Left lung (tissue), 14 donors: ENCODE measurements at places on chromosomes 2 and 18. TPM values are rescaled to one million over a fixed set of nuclear protein-coding genes. Genes with fewer than 3 reads are reported as not detected.
A peak's percentile ranks its signal among the peaks of the same experiment; 100 is the strongest.

Gene DTNA
- 9.5 TPM for polyA plus RNA-seq

Gene SAG
- 0.17 TPM for polyA plus RNA-seq

Gene POTEE
- polyA plus RNA-seq = 0.04 TPM

Gene UNC80
- 1.2 TPM for polyA plus RNA-seq

Gene GAL3ST2
- polyA plus RNA-seq = 0.26 TPM

Gene SPAG16
- polyA plus RNA-seq = 37.6 TPM

Gene GREB1
- 11.5 TPM for polyA plus RNA-seq

DNA sequence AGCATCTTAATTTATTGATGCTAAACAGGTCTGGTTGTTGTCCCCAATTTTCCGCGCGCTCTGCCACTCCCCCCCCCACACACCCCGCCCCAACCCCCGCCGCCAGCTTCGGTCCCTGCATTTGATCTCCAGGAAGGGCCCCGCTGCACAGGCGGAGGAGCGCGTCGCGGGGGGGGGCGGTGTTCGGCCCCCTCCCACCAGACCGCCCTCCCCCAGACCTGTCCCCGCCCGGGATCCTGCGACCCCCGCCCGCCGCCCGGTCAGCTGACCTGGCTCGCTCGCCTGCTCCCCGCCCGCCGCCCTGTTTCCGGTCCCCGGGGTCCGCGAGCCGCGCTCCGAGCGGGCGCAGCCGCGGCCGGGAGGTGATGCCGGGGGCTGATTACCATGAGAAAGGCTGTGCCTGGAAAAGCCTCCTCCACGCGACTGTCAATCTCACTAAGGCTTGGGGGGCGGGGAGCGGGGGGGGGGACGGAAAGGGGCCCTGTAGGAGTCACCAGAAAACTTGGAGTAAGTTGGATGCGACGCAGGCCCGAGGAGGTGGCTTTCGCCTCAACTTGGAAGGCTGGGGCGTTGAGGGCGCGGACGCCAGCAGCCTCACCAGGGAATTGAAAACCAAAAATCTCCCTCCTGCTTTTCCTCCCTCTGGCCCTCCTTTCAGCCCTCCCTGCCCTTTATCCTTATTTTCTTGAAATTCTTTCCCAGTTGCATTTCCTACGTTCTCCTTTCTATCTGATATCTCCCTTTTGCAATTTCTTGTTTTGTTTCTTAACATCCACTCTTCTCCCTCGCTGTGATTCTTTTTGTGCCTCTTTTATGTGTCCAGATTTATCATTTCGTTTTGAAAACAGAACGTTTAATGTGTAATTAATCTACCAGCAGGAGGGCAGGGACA lies 4.4 kb upstream of the ZEB2 start:
- peak; percentile 75 for DNase-seq

GRCh38 chr2:106034325-106034724 lies 159.8 kb downstream of the UXS1 start:
- DNase-seq = no peak

- DNase-seq = no peak
Measured at GRCh38 chr2:48754874-48755273, 650 bp downstream of the LHCGR start.

DNA sequence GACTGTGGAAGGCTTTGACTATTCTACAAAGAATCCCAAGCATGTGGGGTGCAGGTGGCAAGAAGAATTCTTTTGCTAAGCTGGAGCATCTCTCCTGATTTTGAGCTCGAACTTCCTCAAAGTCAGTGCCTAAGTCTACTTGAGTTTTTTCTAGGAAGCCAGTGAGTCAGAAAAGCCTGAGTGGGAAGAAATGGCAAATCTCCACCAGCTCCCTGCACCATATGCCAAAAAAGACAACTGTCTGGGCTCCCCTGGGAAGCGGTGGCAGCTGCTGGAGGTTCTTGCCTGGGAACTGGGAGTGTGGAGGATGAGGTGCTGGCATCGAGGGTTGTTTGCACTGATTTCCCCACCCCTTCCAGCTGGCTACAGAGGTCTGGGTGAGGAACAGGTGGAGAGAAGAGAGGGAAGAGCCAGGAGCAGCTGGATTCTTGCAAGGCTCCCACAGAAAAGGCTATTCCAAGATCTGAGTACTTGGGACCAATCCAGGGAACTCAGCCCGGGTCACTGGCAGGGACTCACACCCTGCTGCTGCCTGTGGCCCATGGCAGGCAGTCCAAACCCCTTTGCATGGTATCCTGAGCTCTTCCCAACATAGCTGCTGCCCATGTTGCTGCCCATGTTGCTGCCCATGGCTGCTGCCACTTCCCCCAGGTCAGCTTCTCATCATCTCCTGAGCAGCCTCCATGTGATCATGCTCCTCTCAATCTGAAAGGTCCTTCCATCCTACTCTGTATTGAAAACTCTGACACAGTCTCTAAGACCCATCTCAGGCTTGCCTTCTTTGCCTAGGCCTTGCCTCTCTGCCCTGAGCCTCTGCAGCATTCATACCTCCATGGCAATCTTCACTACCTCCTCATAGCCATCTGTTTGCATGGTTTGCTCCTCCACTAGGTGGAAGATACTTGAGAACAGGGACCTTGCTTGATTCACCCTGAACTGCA lies 128.3 kb upstream of the SPATS2L start:
- no peak for DNase-seq

DNA sequence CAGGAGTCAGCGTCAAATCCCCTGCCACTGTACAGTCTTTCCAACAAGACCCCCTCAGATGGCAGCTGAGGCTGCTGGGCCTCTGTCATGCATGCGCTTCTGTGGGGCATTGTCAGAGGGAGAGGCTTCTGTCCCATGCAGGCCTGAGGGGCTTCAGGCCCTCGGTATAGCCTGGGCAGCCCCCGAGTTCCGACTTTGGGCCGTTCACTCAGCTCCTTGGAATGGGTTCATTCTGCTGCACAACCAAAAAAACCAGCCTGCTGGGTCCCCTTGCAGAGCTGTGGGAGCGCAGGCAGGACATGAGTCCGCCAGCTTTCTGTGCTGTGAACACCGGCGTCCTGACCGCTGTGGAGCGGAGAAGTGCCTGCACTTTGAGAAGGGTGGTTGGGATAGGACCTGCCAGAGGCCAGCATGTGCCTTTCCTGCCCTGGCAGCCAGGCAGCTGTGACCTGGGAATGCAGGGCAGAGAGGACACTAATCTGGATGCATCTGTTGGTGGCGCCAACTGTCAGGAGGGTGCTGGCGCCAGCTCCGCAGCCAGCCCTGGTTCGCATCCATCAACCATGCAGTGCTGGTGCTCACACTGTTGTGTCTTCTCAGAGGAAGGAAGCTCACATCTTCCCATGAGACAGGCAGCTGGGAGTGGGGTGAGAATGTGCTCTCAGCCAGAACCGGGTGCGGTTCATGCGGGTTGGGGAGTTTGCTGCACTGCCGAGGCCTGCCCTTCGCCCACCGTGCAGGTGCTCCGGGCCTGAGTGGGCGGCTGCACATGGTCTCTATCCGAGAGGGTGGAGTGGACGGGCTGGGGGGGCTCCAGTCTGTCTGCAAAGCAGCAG lies 14.3 kb downstream of the ARHGEF4 start:
- no peak for DNase-seq

- DNase-seq = no peak
Measured at GRCh38 chr2:198476007-198476406, 671.6 kb downstream of the PLCL1 start.

GRCh38 chr2:228245601-228246000 lies 64.1 kb upstream of the SPHKAP start:
- no peak for DNase-seq

GRCh38 chr2:157661776-157662175 lies 33.1 kb upstream of the ACVR1C start:
- no peak for DNase-seq

- no peak for DNase-seq
Measured at GRCh38 chr2:31075431-31075830, 62.8 kb downstream of the GALNT14 start.

DNA sequence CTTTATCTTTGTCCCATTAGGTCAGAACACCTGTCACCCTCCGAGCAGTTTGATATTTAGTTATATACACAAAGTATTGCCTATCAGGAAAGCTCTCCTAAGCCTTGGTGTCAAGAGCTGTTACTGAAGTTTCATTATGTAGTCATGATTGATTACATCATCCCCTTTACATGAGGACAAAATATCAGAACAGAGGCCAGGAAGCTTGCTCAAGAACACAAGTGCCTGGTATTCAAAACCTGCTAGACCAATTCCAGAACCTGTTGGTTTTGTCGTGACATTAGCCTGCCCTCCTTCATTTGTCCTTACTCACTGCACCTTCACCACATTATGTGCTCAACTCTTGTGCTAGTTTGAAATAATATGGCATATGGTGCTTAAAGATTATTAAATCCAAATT lies 377.1 kb downstream of the CDH19 start:
- DNase-seq = no peak

GRCh38 chr2:36708041-36708741 lies 11.7 kb downstream of the VIT start:
- no peak for DNase-seq

DNA sequence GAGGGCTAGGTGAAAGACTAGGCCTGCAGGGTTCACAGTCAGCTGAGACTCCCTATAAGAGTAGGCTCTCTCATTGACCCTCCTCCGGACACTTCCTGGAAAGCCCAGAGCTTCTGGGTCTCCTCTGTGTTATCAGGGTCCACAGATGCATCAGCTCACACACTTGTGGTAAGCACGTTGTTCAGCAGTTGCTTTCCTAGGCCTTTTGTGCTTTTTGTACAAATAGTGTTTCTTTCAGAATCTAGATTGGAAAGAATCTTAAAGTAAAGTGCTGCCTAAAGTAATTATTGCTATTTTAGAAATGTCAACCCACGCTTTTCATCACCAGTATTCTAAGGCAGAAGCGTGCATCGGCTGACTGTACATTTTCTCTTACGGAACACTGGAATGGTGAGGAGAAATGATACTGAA lies 15.5 kb downstream of the SLC9A2 start:
- no peak for DNase-seq

DNA sequence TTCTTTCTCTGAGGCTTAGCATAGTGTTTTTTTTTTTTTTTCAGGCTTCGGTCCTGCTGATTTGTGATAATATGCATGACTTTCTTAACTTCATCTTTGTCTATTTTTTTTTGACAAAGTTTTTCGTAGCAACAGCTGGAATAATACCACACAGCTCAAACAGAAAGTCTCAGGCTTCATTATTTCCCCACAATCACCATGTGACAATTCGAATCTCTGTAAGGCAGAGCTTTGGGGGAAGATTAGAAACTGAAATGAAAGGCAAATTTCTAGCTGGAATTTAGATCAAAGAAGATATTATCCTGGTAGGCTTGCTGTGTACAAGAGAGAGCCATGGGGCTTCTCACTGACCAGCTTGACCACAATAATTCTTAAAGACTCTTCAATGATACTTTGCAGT lies 12.2 kb upstream of the CD28 start:
- peak; percentile 21 for DNase-seq

DNA sequence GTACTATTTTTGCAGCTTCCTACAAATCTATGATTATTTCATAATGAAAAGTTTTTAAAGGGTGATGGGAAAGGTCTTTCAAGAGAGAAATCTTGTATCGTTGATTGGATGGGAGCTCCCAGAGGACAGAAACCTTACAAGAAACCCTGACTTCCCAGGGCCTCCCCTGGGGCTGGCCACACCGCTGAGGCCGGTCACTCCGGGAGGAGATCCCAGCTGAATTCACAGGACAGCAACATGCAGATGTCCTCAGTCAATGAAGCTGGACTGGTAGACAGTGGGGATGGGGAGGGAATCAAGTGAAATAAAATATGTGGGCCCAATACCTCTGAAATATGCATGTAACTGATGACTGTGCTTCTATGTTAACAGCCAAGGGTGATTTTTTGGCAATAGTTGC lies 135.6 kb downstream of the TFCP2L1 start:
- DNase-seq = no peak

GRCh38 chr2:122866095-122866494 lies 1110.6 kb downstream of the TSN start:
- no peak for DNase-seq

- no peak for DNase-seq
Measured at GRCh38 chr18:76306685-76307292, 188.3 kb downstream of the ZNF516 start.

GRCh38 chr2:51290725-51291124 lies 258.8 kb upstream of the NRXN1 start:
- no peak for DNase-seq

GRCh38 chr18:73645160-73645715 lies 502.4 kb downstream of the FBXO15 start:
- DNase-seq = no peak

DNA sequence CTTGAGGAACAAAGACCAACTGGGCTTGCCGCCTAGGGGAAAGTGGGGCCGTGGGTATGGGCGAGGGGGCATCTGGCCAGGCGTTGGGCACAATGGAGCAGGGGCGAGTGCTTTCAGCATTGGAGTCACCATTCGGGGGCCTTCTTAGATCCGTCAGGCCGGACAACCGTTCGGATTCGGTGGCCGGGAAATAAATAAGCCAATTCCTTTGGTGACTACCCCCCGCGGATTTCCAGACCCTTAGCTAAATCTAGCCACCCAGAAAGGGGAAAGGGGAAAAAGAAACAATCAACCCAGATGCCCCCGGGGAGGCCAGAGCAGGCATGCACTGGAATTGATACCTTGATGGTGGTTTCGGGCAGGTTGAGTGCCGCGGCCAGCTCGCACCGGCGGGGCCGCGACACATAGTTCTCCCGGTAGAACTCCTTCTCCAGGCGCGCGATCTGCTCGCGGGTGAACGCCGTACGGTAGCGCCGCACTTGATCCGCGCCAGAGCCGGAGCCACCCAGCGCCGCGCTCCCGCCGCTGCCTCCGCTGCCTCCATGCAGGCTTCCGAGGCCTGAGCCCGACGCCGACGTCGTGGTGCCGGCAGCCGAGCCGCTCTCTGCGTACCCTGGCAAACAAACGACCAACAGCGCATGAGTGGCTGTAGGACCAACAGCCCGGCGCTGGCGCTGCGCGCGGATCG lies 1.8 kb downstream of the EVX2 start:
- DNase-seq = no peak

DNA sequence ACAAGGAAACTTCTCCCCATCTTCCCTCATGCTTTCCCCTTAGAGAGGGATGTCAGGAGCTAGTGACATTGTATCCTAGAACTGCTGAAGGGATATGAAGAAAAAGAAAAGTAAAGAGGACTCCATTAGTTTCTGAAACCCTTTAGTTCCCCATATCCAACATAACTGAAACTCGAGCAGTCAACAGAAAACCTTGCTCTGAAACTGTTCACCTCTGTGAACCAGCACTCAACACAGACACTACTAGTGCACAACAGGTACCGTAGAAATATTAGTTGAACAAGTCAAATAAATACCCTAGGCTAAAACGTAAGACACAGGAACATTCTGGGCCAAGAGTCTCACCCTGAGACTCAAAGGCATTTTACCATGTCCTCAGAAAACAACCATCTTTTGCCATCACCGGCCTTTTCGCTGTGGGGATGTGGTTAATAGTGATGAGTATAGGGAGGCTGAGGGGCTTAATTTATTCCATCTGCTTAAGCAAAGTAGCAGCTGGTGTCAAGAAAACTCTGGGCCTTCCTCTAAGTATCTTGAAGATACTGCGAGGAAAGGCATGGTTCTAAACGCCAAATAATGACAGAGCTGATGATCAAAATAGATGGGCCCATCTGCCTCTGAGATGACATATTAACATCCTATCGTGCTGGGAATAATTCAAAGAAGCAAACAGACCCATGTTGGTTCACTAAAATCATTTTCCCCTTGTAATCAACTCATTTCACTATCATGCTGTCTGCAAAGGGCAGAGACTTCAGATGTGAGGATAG lies 156.8 kb downstream of the STK39 start:
- peak; percentile 19 for DNase-seq

GRCh38 chr2:230130668-230131364 lies 62.1 kb upstream of the SLC16A14 start:
- peak; percentile 62 for DNase-seq

GRCh38 chr18:13416848-13417247 lies 198.3 kb downstream of the LDLRAD4 start:
- DNase-seq = peak; percentile 10
